NCI-H748 treated with DMSO at 0.1 percent for 48 hours (cell line): ENCODE measurements at places on chromosomes 4 and X.

GRCh38 chr4:74357965-74358364 lies 7.0 kb upstream of the EREG start:
- no peak for DNase-seq

DNA sequence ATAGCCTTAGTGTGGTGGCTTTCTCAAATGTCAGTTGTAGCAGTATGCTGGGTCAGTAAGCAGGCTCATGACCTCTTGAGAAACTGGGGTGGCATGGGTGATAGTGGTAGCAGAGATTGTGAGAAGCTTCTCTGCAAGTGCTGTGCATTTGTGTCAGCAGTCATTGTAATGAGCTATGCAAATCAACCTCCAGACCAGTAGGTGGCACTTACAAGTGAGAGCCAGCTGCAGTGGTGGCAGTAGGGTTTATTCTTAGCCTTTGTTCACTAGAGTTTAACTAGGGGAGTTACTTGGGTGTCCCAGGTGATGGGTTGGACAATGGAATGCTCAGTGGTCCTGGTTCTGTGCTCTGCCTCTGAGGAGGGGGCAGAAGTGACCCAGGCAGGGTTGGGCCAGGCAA lies 818.7 kb downstream of the PCDH7 start:
- no peak for DNase-seq

DNA sequence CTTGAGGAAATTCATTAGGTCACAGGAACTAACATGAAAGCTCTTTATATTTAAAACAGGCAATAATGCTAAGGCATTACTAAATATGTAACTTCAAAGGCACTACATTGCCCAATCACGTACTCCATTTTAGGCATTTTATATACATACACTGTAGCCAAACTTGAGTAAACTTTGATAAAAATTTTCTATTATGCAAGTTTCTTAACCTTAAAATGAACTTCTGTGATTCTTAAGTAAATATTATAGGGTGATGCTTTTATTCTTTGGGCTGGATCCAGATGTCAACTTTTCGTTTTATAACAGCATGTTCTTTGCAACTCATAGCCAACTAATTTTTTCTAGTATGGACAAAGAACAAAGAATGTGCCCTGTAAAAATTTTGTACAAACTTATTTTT lies 28.3 kb upstream of the MAP9 start:
- no peak for DNase-seq

- no peak for DNase-seq
Observed at GRCh38 chrX:41449131-41449530, 2.0 kb downstream of the NYX start.

DNA sequence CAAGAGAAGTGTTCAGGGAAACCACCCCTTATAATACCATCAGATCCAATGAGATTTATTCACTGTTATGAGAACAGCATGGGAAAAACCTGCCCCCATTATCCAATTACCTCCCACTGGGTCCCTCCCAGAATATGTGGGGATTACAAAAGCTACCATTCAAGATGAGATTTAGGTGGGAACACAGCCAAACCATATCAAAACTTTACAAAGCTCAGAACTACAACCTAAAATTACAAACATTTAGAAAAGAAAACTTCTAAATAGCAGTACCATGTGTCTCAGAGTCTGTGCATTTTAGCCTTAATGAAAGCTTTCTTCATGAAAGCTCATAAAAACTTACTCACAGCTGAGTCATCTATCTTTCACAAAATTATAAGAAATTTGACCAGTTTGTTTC lies 1442.8 kb upstream of the PCDH7 start:
- no peak for DNase-seq

- DNase-seq = no peak
Observed at GRCh38 chrX:134569306-134569705, 89.0 kb downstream of the PLAC1 start.
